ENCODE measurements at places on chromosomes 3 and 15.

DNA sequence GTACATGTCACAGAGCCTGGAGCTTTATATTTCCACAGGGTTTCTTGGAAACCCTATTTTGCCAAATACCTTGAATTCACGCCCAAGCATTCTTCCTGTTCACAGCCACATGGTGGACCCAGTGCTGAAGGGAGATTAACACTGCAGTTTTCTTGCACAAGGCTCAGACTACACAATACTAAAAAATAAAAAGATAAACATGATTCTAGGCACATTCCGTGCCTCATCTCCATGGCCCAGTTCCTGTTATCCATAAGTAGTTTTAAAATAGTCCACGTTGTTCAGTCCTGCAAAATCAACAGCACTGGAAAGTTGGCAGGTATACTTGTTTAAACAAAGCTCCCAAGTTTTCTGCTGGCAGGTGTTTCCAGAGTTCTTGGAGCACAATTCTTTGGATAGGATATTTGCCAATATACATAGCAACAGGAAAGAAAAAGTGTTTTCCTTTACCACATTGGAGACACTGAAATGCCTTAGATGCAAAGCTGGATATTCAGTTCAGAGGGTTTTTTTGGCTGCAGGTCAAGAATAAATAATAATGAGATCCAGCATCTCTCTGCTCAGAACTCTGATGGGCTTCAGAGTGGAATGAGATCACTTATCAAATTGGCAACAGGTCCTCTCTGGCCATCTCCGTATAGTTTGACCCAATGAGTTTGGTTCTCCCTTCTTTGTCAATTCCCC lies 88.1 kb upstream of the TGFBR2 start:
- no peak for DNase-seq

- DNase-seq, result no peak
Observed at GRCh38 chr3:187020376-187020775, 90.0 kb downstream of the ST6GAL1 start.

GRCh38 chr3:194005930-194006501 lies 129.9 kb upstream of the HES1 start:
- DNase-seq, result peak; percentile 53

DNA sequence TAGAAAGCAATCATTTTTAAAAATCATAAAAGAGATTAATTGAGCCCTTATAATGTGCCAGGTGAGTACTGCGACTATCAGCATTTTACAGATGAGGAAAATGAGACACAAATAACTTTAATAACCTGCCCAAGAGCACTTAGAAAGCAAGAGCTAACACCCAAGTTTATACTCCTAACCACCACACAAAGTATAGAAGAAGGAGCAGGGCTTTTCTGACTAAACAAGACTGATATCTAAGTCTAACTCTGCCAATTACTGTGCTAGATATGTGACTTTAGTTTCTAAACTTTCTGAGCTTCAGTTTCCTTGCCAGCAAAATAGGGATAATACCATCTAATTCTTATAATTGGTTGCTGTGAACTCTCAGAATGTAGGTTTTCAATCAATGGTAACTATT lies 47.7 kb downstream of the TNIK start:
- no peak for DNase-seq

- DNase-seq, result no peak
Observed at GRCh38 chr15:41562784-41563198, 3.8 kb downstream of the TYRO3 start.

DNA sequence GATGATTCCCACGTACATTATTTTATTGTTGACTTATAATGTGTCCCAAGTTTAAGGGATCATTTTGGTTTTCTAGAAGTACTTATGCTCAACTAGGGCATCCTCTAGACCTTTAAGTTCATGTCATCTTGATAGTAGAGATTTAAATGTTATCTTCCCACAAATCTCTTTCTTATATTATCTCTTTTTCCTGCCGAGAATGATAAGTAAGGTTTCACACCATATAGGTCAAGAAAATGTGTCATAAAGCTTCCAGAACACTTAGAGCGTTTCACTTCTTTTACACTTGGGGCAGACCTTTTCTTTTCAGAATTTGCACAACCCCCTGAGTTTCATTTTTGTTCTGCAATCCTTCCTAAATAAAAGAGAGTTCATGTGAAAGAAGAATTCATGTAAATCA lies 142.0 kb upstream of the CBLB start:
- DNase-seq, result no peak

DNA sequence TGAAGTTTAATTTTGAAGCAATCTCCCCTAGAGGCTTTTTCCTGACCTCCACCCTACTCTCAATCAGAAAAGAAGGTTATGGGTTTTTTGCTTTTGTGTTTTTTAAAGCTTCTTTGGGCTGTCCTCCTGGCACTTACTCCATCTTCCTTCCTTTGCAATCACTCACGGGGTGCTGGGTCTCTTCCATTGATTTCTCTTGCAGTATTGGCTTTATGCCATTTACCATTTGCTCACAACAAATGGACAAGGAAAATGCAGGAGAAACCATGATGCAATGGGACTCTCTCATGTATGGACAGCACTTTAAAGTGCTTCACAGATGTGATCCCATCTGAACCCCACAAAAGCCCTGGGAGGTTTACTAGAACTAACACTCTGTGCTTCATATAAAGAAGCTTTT lies 57.5 kb downstream of the SST start:
- DNase-seq, result no peak

GRCh38 chr3:11228041-11228440 lies 44.2 kb upstream of the ATG7 start:
- no peak for DNase-seq

GRCh38 chr3:61381745-61382392 lies 130.6 kb upstream of the FHIT start:
- DNase-seq, result no peak

GRCh38 chr3:180306691-180307090 lies 270.0 kb upstream of the PEX5L start:
- DNase-seq, result no peak

GRCh38 chr3:167409611-167410010 lies 29.5 kb upstream of the ZBBX start:
- DNase-seq, result no peak

- DNase-seq, result no peak
Observed at GRCh38 chr15:36769098-36769497, 189.7 kb downstream of the CDIN1 start.

DNA sequence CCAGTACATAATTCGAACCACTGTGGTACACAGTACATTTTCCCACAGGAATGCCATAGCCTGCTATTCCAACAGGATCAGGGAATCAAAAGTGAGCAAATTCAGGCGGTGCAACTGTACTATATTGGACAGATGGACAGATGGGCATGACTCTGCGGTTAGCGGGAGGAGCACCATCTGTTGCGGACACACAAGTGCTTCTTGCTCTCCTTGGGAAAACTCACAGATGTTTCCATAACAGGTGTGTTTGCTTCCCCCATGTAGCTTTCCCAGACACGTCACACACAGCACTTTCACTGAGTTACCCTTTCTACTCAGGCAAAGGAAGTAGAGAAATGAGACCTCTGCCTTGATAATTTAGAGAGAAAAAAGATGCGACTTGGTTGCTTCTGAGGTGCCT lies 325.1 kb upstream of the THBS1 start:
- no peak for DNase-seq

DNA sequence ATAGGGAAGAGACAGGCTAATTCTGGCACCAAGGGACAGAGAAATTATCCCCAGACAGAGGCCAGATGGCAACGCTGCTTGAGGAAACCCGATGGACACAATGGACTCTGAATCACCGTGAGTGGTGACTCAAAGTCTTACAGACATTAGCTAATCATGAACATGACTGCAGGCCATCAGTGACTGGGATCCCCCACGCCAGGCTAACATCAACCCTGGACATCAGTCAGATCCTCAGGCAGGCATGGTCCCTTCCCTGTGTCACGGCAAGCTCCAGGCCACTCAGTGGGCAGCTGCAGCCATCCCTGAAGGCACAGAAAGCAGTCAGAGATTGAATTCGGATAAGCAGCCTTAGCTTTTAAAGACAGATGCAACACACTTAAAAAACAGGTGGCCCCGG lies 23.8 kb upstream of the OXTR start:
- DNase-seq, result no peak

- DNase-seq, result no peak
Observed at GRCh38 chr15:92861742-92862141, 38.4 kb upstream of the CHD2 start.

- DNase-seq, result no peak
Observed at GRCh38 chr3:48885753-48886152, 12.9 kb downstream of the SLC25A20 start.

DNA sequence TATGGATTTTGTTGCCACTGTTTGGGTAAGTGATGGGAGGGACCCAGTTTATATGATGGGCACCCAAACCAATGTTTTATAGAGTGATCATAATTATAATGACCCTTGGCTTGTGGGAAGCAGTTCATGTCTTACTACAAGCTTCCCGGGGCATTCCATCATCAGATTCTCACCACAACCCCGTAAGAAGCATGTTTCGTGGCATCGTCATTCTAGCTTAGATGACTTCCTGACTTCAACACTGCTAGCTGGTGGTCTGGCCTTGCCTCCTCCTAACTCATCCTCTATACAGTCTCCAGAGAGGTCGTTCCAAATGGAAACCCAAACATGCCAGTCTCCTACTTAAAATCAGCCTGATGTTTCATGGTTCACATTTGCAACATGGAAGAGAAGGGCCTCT lies 226.9 kb downstream of the ADAMTS9 start:
- no peak for DNase-seq

DNA sequence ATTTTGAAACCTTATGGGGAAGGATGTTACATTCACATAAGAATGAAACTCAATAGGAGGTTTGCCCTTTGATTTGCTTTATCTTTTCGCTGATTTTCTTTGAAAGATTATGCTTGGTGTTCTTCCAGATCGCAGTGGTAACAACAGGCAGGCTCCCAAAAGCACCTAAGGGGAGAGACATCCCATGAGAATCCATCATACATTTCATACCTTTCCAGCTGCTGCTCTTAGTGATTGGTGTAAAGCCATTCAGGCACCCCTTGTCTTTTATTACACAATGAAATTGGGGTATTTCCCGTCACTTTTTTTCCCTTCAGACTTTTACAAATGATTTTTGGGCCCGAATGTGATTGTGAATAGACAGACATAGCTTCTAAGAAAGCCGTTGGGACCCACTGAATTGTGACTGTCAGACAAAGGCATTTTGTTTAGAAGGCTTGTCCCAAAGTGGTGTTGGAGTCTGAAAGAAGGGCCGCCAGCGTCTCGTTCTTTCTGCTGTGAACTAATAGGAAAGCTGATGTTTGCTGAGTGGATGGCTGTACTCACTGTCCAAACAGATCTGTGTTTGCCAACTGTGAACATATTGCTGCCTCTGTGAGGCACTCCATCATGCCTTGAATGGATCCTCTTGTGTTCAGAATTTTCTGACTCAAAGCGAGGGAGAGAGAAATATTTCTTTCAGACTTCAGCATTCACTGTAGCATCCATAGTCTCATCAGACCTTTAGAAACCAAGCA lies 164.3 kb downstream of the FNDC3B start:
- DNase-seq, result peak; percentile 44

GRCh38 chr3:77562089-77562488 lies 522.2 kb downstream of the ROBO2 start:
- DNase-seq, result no peak

GRCh38 chr3:31495971-31496665 lies 36.6 kb upstream of the STT3B start:
- no peak for DNase-seq
